ENCODE measurements at places on chromosomes 12 and 14.

DNA sequence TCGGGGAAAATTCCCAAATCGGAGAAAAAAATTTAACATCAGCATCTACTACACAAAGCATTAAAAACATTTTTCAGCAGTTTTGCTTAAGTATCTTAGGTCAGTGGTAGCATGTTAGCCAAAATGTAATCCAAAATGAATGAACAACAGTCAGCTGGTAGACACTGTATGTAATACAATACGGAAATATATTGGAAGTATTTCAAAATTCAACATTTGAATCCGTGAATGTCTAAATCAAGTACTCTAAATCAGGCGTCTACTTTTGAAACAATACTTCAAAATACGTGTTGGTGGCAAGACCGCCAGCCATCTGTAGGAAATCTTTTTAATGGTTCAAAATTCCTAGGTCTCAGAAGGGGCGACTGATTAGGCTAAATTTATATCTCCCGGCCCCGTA is 1.1 kb downstream of the SCAF11 start:
- DNase-seq, result no peak

DNA sequence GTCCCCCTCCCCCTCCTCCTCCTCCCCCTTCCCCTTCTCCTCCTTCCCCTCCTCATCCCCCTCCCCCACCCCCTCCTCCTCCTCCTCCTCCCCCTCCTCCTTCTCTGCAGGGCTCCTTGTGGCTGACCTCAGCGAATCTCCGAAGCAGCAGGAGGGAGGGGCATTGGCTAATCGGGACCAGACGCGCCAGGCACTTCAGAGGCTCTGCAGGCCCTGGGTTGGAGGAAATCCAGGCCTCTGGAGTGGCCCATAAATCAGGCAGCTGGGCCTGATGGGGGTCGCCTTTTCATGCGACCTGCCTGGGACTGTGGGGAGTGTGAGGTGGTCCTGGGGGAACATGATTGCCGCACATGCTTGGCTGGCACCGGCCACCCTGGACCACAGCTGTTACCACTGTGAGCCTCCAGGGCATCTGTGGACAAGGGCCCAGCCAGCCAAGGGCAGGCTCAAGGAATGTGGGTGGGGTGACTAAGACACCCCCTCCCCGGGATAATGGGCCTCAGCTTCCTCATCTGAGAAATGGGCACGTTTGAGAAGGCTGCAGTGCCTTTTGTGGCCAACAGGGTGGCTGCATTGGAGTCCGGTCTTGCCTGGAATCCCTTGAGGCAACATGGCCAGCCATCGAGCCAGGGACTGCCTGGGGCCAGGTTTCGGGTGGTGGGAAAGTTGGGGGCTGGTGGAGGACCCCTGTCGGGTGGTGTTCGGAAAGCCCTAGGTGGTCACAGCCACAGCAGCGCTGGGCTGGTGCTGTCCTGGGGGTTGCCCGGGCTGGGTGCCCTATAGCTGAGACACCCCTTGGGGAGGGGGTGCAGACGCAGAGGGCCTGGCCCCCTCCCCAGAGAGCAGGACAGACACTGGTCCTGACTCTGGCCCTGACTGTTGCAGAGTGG is 12.0 kb downstream of the KIF26A start:
- DNase-seq, result no peak

- no peak for DNase-seq
These were observed 214.2 kb downstream of the CACNA1C start for GRCh38 chr12:2266666-2267620.

GRCh38 chr14:24630872-24631477 is 3.0 kb downstream of the GZMB start:
- peak; percentile 48 for DNase-seq

- no peak for DNase-seq
These were observed 65.0 kb downstream of the CDK17 start for GRCh38 chr12:96335270-96335669.

- no peak for DNase-seq
These were observed 16.5 kb upstream of the YY1 start for GRCh38 chr14:100222224-100223093.

GRCh38 chr12:8722286-8722800 is 24.6 kb downstream of the RIMKLB start:
- DNase-seq, result no peak

DNA sequence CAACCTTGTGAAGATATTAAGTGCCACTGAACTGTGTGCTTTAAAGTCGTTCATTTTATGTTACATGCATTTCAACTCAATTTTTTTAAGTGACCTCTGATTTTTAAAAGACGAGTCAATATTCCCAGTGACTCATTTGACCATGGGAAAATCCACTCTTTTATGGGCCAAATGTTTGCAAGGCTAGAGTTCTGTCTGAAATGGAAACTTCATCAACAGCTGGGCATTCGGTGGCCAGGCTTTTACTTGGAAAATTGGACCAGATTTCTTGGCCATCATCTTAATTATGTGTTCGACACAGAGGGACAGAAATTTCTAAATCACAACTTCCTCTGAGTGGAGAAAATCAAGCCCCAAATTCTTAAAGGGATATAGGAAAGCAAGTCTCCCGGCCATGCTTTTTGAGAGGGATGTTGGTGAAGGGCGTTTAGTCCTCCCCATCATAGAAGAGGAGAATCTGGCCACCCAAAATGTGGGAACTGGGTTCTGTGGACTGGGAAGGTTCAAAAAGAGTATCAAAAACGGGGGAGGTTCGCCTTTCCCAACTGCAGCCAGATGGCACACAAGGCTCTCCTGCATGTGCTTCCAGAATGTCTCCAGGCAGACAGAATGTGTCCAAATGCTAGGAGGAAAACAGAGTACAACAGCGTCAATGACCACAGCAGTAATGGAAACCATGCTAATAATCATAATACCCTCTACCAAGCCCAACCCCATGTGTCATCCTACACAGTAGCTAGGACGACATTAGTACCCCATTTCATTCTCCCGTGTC is 40.9 kb upstream of the FZD10 start:
- DNase-seq, result no peak

DNA sequence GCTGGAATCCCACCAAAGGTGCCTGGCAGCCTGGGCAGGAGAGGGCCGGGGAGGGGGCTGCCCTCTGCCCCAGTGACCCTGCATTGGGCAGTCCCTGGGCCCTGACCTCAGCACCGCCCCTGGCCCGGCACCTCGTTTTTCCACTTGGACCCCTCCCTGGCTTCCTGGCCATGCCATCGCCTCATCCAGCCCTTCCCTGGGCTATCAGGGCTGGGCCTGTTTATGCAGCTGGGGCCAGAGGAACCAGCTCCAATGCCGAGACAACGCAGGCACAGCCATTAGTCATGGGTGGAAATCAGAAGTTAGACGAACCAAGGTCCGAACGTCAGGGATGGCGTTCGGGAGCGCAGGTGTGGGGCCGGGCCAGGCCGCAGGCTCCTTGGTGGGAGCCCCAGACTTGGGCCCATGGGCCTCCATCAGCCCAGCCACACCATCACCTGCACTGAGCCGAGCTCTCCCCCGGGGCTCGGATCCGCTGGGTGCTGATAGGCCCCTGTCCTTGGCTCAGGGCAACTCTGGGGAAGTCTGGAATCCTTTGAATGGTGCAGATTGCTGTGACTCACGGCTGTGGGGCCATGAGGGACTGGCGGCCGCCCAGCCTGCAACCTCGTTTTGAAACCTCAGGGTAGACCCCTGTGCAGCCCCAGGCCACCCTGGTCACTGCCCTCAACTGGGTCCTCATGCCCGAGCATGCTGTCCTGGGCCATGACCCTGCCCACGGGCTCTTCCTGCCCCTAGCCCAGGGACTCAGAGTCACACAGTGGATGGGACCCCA is 169.4 kb downstream of the KIF26A start:
- DNase-seq, result no peak

DNA sequence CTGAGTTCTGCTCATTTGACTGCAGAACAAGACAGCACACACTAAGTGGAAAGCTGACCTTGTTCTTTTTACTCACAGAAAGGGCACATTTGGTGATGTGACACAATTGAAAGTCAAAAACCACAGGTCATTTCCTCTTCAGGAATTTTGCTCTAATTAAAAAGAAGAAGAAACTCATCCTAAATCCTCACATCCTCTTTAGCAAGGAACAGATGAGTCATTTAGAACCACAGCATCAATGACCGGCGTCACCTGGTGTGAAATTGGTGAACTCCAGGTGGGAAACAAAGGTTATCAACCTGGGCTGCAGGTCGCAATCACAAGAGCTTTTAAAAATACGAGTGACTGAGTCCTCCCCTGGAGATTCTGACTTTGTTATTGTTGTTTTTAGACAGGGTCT is 2.9 kb upstream of the RNU6-8 start:
- no peak for DNase-seq

DNA sequence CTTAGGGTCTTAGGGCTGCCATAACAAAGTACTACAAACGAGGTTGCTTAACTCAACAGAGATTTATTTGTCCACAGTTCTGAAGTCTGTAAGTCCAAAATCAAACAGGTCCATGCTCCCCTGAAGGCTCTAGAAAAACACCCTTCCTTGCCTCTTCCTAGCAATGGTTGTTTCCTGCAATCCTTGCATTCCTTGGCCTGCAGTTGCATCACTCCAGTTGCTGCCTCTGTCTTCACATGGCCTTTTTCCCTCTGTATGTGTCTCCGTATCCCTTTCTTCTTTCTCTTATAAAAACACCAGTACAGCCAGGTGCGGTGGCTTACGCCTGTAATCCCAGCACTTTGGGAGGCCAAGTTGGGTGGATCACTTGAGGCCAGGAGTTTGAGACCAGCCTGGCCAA is 17.4 kb downstream of the KCNMB4 start:
- DNase-seq, result no peak

DNA sequence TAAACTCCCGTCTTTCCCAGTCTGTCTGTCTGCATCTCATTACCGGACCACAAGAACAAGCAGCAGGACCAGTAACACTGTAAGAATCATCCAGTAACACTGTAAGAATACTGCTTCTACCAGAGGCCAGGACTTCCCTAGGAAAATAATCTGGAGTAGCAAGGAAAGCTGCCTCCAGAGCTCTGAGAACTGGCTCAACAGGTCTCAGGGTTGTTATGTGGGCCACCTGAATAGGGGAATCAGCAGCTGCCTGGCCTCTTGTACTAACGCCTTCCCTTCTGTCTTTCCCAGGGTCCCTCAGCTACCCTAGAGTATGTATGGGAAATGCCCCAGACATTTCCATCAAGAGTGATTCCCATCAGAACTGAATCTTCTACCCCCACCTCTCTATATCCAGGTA is 954 bp upstream of the SLC39A2 start:
- DNase-seq, result peak; percentile 32

DNA sequence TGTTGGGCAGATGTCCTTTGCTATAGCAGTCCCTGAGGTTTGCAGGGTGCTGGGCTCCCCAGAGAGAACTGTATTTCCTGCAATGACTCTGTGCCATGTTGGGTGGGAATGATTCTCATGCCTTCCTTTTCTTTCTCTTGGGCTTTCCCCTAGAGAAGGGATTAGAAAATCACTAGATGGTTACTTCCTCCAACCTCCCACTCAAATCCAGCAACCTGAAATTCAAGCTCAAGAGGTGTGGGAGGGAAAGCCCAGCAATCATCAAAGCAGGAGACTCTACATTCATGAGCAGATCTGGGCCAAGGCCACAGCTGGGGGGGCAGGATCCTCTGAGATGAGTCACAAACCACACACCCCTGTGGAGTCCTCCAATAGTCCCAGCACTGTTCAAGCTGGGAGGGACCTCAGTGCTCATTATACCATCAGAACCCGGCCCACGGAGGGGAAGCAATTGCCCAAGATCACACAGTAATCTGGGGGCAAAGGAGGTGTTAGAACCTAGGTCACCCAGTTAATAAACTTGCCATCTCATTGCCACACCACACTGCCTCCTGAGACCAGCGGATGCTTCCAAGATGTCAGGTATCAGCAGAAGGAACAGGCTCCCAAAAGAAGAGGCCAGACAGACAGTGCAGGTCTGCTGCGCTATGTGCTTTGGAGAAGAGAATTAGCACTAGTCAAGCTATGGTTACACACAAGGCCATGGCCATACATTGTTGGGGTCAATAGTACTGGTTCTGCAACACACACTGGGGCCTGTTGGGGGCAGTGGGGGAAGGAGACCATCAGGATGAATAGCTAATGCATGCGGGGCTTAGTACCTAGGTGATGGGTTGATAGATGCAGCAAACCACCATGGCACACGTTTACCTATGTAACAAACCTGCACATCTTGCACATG is 65.7 kb downstream of the TTC9 start:
- peak; percentile 81 for DNase-seq

GRCh38 chr14:98120831-98121464 is 1151.0 kb downstream of the BCL11B start:
- DNase-seq, result no peak

DNA sequence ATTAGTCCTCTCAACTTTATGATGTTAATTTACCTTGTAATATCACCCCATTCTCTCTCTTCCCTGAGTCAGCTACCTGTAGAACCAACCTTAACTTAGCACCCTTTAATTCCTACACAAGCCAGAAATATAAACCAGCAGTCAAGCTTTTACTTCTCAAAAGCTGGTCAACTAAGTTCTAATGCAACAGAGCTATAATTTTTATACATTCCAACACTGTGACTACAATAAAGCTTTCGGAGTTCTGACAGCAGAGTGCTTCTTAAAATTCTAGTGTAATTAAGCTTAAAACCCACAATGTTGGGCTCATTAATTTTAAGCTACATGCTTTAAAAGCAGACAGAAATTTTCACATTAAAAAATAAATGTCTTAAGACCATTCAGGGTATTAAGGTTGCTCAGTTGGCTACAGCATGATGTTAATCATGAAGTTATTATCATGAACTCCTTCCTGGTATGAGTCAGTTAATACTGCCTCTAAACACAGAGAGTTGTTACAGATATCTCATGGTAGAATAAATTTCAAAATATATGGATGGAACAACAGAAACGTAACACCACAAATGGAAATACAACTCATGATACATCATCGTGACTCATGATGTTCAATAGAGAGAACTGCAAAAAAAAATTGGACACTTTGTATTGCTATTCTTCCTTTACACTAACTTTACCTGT is 126.7 kb downstream of the EPS8 start:
- no peak for DNase-seq

DNA sequence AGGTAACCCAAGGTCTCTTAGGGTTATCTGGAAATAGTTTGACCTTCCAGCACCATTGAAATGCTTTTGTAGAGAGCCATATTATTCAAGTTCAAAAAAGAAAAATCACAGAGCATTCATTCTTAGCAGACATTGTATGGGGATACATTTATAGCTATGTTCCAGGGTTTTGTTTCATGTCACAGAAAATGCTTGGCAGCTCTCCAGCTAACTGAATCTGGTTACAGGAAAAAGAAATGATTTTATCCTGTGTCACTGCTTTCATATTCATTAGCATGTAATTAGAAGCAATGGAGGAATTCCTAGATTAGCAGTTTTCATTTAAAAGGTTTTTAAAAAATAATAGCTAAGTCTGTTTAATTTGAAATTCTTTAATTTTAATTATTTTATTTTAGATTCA is 78.9 kb downstream of the SNAPC1 start:
- DNase-seq, result no peak

- peak; percentile 67 for DNase-seq
These were observed 1.2 kb downstream of the PHETA1 start for GRCh38 chr12:111367661-111368221.

DNA sequence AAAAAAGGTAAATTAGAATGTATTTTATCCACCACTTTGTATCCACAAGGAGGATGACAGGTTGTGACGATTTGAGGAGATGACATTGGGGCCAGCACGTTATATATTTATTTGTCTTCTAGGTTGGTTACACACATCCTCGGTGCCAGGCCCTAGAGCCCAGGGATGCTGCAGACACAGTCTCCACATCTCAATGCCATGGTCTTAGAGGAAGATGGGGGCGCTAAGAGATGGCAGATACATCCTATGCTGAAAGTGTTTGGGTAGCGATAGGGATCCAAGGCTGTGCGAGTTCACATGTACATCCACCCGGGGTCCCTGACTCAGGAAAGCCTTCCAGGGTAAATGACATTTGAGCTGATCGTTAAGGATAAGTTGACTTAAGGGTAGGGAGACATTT is 193.1 kb upstream of the GSC start:
- no peak for DNase-seq
